Stimulated activated CD8-positive, alpha-beta memory T cell treated with anti-CD3 and anti-CD28 coated beads, Interleukin-12 subunit alpha, Interleukin-12 subunit beta, amount 100 ng/mL, for 4 hours (primary cell): ENCODE measurements at places on chromosomes 11 and 22.

GRCh38 chr22:49010901-49011300 is 816.8 kb downstream of the BRD1 start:
- DNase-seq: no peak

GRCh38 chr11:130473056-130473794 is 24.8 kb downstream of the ADAMTS15 start:
- DNase-seq: no peak

DNA sequence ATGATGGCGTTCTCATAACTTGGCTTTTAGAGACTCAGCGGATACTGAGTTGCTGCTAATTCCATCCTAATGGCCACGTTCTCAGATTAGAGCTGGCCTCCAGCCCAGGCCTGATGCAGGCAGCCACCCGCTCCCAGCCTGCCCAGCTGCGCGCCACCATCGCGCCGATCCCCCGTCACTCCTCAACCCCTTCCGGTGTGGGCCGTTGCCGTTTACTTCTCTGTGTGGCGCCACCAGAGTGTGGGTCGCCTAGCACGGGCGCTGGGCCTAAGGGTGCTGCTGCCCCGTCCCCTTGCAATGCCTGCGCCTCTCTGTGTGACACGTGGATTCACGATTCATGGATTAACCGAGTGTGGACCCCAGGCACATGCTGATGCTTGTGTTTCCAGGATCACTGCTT is 1116.0 kb downstream of the BRD1 start:
- DNase-seq: no peak

DNA sequence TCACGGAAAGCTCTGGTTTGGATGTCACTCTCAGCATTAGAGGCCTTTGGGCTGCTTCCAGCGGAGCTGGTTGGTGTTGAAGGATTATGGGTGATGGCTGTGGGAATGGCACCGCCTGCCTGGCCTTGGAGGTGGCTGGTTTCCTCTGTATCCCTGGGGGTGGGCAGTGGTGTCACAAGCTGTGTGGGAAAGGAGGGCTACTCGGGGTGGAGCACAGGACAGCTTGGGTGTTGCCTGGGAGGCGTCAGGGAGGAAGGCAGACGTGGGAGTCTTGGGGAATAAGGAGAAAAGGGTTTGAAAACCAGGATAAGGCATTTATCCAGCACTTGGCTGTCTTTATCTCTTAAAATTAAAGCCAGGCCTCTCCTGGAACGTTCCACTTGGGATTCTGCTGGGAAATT is 71.8 kb downstream of the ADAMTS15 start:
- DNase-seq: no peak

DNA sequence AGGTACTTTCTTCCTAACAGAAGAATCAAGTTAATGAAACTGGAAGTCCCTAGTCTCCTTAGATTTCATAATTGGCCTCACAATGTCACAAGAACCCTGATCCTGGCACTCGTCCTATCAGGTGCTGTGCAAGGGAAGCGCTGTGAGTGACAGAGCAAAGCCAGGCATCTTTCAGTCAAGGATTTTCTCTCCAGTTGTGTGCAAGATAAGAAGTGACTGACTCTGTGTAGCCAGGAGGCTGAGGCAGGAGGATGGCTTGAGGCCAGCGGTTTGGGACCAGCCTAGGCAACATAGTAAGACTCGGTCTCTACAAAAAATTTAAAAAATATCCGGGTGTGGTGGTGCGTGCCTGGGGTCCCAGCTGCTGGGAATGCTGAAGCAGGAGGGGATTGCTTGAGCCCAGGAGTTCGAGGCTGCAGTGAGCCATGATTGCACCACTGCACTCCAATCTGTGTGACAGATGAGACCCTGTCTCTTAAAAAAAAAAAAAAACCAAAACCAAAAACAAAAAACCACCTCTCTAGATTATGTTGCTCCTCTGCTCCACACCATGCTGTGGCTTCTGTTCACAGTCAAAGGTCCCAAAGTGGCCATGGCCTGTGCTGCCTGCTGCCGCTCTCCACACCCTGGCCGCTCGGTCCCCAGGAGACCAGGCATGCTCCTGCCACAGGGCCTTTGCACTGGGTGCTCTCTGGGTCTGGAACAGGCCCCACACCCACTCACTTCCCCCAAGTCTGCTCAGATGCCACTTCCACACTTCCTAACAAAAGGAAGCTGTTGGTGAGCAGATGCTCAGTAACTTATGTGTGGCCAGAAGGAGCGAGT is 54.2 kb upstream of the CLDN5 start:
- no peak for DNase-seq

DNA sequence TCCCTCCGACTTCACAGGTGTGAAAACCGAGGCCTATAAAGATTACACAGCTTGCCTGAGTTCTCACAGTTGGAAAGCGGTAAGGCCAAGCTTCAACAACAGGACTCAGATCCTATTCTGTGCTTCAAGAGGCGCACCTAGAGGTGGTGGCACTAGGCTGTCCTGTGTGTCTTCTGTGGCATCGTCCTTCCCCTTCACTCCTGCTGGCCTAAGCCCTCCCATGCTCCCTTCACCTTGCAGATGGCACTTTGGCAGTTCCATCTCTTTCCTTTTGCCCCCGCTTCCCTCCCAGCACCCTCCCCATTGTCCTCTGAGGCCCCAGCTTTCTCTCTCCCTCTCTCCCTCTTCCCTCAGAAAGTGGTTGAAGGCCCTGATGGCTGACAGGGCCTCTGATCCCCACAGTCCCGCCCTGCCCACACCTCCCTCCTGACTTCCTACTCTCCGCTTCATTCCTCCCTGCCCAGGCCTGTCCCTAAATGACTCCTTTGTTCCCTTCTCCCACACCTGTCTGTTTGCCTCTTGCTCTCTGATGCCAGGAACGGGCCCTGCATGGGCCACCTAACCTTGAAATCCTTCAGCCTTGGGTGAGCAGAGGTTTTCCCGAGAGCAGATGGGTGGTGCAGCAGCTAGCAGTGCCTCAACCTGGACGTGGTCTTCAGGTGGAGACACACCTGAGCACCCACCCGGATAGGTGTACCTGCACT is 5.8 kb downstream of the TRIM29 start:
- DNase-seq: no peak

DNA sequence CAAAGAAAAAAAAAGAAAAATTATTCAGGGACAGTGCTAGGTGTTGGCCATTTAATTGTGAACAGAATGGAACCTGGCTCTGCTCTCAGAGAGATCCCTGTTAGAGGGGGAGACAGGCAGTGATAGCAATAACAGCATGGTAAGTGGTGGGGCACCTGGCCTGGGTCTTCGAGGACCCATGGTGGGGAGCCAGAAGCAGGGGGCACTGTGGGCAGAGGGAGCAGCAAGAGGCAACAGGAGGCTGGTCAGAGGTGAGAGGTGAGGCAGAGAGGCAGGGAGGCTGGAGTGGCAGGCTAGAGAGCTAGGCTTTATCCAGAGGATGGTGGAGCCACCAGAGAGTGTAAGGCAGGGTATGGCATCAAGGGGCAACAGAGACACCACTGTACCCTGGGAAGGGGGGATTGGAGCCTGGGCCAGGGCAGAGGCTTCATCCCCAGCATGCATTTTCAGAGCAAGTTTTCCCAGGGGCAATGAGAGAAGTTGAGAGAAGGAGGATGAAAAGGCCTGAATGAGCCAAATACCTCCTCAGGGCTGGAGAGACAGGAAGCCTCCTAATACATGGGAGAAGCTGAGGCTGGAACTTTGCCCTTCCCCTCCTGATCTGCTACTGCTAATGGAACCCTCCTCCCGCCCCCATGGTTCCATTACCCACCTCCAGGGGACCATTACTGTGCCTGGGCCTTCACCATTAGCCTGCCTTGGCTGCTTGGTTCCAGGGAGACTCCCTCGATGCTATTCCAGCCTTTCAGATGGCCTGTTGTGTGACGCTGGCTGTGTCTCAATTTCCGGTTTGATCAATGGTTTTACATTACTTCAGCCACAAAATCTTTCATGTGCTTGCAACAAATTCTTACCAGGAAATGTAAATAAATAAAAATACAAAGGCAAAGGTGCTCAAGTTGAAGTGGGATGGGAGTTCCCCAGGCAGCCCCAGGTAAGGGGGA is 2.6 kb upstream of the P2RY2 start:
- no peak for DNase-seq

GRCh38 chr11:130403967-130404366 is 24.4 kb downstream of the ADAMTS8 start:
- DNase-seq: no peak

GRCh38 chr11:44113018-44113417 is 17.5 kb downstream of the EXT2 start:
- DNase-seq: no peak

DNA sequence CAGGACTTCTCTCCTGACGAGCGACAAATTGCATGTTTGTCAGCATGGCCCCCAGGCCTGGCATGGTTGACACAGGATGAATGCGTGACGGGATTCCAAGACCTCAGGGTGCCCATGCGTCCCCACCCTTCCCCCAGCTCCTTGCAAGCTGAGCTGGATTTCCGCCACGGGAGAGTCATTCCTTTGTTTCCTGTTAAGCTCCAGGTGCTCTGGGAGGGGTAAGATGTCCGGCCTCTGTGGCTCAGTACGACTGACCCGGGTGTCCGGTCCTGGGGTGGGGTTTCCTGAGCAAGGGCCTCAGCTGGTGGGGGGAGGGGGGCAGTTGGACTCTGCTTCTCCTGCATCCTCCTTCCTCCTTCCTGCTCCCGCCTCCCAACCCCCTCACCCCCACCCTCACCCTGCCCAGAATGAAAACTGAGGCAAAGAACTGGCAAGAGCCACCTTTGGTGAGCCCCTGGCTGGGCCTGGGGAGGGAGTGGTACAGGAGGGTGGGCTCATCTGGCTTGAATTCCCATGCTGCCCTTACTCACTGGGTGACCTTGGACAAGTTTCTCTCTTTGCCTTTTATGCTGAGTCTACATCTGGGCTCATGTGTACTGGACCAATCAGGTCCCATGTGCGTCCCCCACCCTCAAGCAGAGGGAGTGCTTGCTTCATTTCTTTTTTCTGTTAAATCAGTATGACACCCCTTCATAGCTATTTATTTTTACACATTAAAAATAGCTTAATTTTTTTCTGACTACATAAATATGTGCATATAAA is 2.5 kb downstream of the CDC42EP2 start:
- no peak for DNase-seq

GRCh38 chr11:93936460-93936859 is 84.7 kb upstream of the HEPHL1 start:
- no peak for DNase-seq

- no peak for DNase-seq
Measured at GRCh38 chr11:78560826-78561484, 13.7 kb downstream of the NARS2 start.

GRCh38 chr11:33735271-33736147 is 714 bp downstream of the CD59 start:
- peak; percentile 8 for DNase-seq

DNA sequence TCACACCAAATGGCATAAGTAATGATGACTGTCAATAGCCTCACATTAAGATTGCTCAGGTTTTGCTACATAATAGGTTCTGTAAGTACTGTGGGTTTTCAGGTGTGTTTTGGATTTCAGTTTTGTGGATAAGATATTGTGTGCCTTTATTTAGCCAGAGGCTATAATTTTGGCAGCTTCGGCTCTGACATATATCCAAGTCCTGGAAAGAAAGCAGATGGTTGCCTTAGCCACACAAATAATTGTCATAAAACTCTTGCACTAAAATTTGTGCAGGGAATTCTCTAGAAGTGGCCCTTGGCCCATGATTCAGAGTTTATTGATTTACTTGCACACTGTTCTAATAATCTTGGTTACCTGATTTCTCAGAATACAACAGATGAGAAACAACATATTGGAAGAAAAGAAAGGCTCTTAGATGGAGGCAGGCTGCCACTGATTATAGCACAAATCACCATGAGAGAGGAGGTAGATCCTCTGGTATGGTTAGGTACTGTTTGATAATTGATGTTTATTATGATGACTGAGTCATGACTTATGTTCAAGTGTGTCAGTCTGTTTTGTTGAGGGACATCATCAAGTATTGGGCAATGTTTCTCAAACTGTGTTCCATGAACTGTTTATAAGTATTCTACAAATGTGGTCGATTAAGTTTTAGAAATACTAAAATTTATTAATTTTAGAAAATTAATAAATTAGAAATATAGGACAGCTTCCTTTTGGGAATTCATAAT is 9.6 kb downstream of the REXO2 start:
- no peak for DNase-seq

GRCh38 chr11:108536783-108537182 is 38.6 kb upstream of the POGLUT3 start:
- no peak for DNase-seq

DNA sequence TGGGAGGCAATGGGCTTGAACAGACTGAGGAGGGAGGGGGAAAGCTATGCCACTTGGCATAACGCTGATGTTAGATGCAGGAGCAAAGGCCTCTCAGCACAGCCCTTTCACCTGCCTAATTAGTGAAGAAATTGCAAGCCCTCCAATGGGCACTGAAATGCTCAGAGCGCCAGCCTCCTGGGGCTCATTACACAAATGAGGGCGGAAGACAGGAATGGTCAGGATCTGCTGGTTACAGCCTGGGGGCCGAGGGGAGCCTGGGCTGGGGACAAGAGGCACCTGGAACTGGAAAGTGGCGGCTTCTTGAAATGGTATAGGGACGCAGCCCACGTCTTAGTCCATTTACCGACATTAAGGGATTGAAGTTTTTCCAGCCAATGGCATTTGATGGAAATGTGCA is 50.2 kb upstream of the PLET1 start:
- no peak for DNase-seq

- DNase-seq: no peak
Measured at GRCh38 chr11:75518204-75518549, 7.6 kb downstream of the GDPD5 start.

GRCh38 chr22:28329186-28330073 is 350.2 kb downstream of the TTC28 start:
- no peak for DNase-seq

- DNase-seq: no peak
Measured at GRCh38 chr11:106989078-106989455, 29.2 kb downstream of the GUCY1A2 start.

DNA sequence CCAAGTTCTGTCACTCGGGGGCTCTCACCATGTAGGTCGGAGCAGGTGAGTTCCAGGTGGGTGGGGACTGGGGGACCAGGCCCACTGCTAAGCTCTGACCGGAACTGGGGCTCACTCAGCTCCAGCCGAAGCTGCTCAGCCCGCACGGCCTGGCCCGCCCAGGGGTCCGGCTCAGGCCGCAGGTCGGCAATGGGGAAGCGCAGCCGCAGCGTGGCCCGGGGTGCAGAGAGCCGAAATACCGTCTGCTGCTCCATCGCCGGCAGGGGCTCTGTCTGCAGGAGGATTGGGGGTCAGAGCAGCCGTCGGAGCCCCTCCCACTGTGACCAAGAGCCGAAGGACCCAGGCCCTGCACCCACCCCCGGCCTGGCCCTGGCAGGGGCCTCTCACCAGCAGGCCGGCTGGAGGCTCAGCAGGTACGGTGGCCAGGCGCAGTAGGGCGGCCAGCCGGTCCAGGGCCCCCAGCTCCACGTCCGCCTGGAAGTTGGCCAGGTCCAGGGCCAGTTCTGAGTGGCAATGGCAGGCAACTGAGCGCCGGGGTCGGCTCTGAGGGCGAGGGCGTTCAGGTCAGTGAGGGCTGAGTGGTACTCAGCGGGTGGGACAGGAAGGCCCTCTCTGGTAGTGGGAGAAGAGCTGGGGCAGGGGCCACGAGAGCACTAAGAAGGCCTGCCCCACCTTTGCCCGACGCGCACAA is 7.2 kb downstream of the ATG2A start:
- DNase-seq: no peak
